ENCODE measurements at places on chromosomes 2 and 18. TPM values are rescaled to one million over a fixed set of nuclear protein-coding genes. Genes with fewer than 3 reads are reported as not detected.

MFSD2B gene
- total RNA-seq = 0.67 TPM

NEB gene
- total RNA-seq = 2.2 TPM

CHRNA1 gene
- total RNA-seq = 0.31 TPM

TMEM163 gene
- 0.45 TPM for total RNA-seq

CFAP53 gene
- total RNA-seq = 0.98 TPM

BUB1 gene
- 0.27 TPM for total RNA-seq

LHCGR gene
- total RNA-seq = 12.4 TPM
